ENCODE measurements at places on chromosomes 16 and 17.
A peak's percentile ranks its signal among the peaks of the same experiment; 100 is the strongest.

DNA sequence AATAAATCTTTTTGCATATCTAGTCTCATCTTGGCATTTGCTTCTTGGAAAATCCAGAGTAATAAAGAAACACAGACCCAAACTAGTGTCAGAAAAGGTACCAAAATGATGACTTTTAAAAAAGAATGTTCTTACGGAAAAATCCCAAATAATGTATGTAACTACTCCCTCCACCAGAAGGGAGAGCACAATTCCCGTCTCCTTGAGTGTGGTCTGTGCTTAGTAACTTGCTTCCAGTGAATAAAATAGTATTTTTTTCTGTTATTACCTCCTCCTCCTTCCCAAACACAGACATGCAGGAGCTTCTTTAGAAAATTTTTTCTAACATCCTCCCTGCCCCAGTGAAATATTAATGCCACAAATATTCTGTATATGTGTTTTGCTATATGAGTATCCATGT lies 358.1 kb downstream of the ZFHX3 start:
- no peak for DNase-seq

DNA sequence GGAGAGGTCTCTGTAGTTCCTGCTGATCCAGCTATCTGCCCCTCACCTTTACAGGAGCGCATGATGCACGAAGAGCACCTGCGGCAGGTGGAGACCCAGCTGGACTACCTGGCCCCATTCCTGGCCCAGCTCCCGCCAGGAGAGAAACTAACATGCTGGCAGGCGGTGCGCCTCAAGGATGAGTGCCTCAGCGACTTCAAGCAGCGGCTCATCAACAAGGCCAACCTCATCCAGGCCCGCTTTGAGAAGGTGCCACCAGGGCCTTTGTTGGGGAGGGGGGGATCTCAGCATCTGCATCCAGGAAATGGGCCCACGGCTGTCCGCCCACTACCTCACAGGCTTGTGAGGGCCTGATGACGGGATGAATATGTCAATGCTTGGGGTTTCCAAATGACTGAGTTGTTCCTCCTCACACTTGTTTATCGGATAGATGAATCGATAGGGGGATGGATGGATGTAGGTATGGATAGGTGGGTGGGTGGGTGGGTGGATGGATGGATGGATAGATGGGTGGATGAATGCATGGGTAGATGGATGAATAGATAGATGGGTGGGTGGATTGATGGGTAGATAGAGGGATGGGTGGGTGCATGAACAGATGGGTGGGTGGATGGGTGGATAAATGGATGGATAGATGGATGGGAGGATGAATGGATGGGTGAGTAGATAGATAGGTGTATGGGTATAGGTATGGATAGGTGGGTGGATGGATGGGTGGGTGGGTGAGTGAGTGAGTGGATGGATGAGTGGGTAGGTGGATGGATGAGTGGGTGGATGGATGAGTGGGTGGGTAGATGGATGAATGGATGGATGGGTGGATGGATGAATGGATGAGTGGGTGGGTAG lies 7.0 kb upstream of the KATNB1 start:
- no peak for DNase-seq

- DNase-seq = peak; percentile 12
These were observed 114.6 kb upstream of the NOG start for GRCh38 chr17:56478836-56479447.

DNA sequence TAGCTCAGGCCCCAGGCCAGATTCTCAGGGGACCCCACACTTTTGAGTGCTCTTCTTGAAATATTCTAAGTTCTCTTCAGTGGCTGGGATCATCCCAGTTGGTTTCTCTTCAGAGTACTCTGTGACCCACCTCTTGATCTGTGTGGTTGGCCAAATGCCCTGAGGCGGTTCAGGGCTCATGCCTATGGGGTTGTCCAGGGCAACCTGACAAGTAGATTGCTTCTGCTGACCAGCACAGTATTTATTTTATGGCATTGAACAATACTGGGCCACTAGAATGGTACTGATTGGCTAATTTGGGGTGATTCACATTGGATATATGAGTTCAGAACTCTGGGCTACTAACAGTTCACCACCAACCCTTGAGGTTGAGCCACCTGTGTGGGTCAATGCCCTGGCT lies 7.4 kb upstream of the GOSR2 start:
- DNase-seq = no peak

GRCh38 chr17:19541445-19541844 lies 7.8 kb downstream of the SLC47A1 start:
- no peak for DNase-seq

DNA sequence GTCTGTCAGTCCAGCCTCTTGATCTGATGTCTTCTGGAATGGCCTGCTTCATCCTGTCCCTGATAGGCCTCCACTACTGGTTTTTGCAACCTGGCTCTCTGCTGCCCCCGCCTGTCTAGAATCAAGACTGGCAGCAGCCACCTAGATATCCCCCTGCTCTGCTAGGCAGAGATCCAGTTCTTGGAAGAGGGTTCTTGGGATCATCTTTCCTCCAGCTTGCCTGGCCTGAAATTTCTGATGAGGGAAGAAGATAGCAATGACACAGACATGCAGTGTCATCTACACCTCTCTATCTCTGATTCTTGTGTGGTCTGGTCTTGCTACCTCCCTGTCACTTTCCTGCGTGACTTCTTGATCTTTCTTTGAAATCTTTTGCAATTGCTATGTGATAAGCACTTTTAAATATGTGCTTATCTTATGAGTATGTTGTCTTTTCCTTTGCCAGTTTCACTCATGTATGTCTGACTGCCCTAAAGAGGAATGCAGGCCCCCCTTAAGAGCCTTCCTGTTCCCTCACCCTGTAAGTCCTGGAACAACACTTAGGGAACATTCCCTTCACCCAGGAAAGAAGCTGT lies 20.3 kb upstream of the NFATC3 start:
- peak; percentile 52 for DNase-seq

DNA sequence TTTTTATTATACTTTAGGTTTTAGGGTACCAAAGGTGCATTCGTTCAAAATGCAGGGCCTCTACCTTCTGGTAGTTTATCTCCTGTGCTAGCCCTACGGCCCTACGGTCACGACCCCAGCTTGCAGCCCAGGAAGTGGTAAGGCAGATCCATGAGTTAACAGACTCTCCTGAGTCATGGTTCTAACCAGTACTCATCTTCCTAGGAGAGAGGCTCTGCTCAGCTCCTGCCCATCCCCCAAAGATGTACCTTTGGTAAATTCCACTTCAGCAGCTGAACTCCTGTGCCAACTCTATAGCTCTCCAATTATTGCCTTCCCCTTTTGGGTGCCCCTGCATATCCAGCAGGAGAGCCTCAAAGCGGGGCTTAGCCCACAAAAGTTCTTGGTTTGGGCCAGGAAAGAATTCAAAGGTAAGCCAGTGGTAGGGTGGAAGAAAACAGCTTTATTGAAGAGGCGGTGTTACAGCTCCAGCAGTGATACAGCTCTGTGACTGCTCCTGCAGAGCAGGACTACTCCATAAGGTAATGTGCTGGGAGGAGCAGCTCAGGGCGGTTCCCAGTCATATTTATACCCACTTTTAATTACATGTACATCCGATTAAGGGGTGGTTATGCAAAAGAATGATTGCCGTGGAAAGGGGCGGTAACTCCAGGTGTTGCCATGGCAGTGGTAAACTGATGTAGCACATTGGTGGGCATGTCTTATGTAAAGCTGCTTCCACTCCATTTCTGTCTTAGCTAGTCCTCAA lies 241.4 kb downstream of the PMP22 start:
- DNase-seq = no peak

DNA sequence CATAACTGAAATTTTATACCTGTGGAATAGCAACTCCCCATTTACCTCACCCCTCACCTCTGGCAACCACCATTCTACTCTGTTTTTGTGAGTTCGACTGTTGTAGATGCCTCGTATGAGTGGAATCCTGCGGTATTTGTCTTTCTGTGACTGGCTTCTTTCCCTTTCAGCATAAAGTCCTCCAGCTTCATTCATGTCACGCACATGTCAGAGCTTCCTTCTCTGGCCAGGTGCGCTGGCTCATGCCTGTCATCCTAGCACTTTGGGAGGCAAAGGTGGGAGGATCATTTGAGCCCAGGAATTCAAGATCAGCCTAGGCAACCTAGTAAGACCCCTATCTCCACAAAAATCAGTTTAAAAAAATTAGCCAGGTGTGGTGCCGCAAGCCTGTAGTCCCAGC lies 278.4 kb downstream of the PARN start:
- no peak for DNase-seq

- peak; percentile 16 for DNase-seq
These were observed 6.8 kb downstream of the SPPL2C start for GRCh38 chr17:45851464-45851863.

All from NCI-H1417 (cell line).